ENCODE measurements at places on chromosomes 13 and 19.
A peak's percentile ranks its signal among the peaks of the same experiment; 100 is the strongest.

DNA sequence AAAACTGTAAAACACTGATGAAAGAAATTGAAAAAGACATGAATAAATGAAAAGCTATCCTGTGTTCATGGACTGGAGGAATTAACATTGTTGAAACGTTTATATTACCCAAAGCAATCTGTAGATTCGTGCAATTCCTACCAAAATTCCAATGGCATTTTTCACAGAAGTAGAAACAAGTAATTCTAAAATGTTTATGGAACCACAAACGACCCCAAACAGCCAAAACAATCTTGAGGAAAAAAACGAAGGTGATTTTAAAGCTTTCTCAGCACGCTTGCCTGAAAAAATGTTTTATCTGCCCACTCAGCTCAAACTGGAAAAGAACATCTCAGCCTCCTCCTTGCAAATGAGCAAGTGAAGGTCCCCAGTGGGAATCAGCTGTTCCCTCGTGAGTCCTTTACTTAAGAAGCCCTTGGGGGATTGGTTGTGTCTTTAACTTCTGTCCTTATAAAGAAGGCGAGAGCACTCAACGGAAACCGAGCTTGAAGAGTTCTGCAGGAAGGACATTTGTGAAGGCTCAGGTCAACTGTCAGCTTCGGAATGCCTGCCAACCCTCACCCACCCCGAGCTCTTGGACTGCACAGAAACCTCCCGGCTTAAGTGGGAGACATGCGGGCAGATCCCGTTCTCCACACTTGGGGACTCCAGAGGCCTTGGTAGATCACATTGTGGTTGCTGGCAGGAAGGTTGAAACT, 256.0 kb upstream of the IRS2 start:
- DNase-seq, result no peak

GRCh38 chr19:49224879-49225278, 67.3 kb downstream of the TRPM4 start:
- DNase-seq, result peak; percentile 19

- no peak for DNase-seq
Observed at GRCh38 chr13:101726681-101727080, 274.2 kb downstream of the ITGBL1 start.

GRCh38 chr13:20150561-20150960, 10.3 kb downstream of the GJA3 start:
- DNase-seq, result no peak

- DNase-seq, result no peak
Observed at GRCh38 chr19:57759096-57759495, 10.4 kb upstream of the ZNF586 start.

GRCh38 chr19:34075661-34076091, 96.6 kb upstream of the LSM14A start:
- DNase-seq, result no peak

DNA sequence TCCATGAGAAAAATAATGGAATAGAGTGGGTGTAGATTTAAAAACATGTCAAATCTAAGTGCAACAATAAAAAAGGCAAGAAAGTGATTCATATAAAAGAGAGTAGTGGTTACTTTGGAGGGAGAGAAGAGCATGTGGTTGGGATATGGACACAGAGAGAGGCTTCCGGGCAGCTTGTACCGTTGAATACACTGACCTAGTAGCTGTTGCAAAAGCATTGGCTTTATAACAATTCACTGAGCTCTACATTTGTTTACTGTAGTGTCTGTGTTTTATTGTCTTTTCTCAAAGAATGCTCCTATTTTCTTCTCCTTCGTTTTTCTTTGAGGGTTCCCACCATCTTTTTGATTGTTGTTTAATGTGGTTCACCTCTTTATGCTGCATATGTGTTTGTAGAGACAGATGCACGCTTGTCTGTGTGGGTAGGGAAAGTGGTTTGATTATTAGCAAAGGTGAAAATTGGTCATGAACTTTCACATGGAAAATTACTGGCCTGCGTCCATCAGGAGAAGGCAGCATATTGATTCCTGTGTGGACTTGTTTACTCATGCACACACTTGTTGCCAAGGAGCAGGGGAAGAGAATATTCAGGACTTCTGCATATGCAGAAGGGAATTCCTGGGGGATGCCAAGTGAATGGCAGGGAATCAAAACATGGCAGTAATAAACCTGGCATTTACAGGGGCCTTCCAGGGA, 29.9 kb upstream of the IRS2 start:
- no peak for DNase-seq

- no peak for DNase-seq
Observed at GRCh38 chr13:93655154-93655553, 428.5 kb downstream of the GPC6 start.

- DNase-seq, result no peak
Observed at GRCh38 chr13:94389604-94390351, 89.7 kb downstream of the DCT start.

GRCh38 chr13:95155093-95155492, 146.2 kb downstream of the ABCC4 start:
- no peak for DNase-seq

GRCh38 chr19:44726465-44726864, 22.0 kb upstream of the BCL3 start:
- DNase-seq, result no peak

GRCh38 chr13:69108486-69108885, 999.1 kb upstream of the ATXN8OS start:
- no peak for DNase-seq

DNA sequence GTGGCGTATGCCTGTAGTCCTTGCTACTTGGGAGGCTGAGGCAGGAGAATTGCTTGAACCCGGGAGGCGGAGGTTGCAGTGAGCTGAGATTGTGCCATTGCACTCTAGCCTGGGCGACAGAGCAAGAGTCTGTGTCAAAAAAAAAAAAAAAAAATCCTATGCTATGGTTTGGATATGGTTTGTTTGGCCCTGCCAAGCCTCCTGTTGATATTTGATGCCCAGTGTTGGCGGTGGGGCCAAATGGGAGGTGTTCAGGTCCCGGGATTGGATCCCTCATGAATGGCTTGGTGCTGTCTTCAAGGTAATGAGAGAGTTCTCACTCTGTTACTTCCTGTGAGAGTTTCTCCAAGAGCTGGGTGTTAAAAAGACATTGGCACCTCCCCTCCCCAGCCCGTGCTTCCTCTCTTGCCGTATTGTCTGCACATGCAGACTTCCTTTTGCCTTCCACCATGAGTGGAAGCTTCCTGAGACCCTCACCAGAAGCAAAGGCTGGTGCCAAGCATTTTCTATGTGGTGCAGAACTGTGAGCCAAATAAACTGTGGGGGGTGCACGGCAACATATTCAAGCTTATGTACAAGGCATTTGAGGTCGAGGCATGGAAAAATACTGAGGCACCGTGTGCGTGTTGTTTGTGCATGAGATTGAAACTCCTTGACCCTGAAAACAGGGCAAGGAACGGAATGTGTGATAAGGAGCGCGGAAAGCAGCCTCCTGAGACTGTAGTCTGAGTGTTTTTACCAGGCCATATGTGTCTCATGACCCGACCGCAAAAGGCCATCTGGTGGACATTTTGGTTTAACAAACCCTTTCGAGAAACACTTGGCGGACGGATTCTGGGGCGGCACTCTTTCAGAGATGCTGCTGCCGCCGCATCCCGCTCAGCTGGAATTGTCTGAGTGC, 7.3 kb downstream of the SIGLEC9 start:
- DNase-seq, result peak; percentile 55

DNA sequence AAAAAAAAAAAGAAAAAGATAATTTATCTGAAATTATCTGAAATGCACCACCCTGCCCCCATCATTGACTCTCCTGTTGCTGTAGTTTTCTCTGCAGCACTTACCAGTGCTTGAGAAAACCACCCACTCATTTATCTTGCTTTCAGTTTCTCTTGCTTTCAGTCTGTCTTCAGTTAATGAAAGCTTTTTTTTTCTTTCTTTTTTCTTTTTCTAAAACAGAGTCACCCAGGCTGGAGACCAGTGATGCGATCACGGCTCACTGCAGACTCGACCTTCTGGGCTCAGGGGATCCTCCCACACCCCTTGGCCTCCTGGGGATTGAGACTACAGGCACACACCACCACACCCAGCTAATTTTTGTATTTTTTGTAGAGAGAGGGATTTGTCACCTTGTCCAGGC, 4.3 kb upstream of the ACP5 start:
- no peak for DNase-seq

- DNase-seq, result no peak
Observed at GRCh38 chr13:33945477-33945876, 127.5 kb downstream of the RFC3 start.

DNA sequence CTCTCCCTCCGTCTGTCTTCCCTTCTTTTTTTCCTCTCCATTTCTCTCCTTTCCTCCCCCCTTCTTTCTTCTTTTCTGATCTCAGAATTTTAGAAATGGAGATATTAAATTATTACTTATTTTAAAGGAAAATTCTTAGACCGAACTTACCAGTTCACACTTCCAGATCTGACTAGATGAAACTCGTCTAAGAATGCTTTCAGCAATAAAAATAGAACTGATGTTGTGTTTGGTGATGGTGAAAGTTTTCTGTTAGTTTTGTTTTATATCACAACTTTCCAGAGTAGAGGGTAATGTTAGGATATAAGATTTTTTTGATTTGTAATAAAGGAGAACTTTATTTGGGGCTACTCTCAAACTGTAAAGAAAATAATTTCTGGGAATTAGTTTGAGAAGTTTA, 29.9 kb downstream of the UCHL3 start:
- no peak for DNase-seq

DNA sequence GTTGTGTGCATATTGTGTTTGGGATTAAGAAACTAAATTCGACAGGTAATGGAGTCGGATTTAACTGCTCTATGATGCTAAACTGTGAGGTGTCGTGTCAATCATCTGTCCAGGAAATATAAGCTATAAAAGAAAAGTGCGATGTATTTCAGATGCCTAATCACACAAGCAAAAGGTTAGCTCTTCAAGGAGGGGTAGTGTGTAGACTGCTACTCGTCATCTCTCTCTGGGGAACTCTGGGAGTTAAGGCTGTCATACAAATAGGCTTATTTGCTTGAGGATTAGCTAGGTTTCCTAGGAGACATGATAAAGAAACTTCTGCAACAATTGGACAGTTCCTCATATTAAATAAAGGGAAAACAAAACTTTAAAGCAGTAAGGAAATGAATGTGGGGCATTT, 462.1 kb downstream of the OLFM4 start:
- DNase-seq, result no peak

- DNase-seq, result no peak
Observed at GRCh38 chr13:99655351-99656091, 154.2 kb downstream of the TM9SF2 start.

DNA sequence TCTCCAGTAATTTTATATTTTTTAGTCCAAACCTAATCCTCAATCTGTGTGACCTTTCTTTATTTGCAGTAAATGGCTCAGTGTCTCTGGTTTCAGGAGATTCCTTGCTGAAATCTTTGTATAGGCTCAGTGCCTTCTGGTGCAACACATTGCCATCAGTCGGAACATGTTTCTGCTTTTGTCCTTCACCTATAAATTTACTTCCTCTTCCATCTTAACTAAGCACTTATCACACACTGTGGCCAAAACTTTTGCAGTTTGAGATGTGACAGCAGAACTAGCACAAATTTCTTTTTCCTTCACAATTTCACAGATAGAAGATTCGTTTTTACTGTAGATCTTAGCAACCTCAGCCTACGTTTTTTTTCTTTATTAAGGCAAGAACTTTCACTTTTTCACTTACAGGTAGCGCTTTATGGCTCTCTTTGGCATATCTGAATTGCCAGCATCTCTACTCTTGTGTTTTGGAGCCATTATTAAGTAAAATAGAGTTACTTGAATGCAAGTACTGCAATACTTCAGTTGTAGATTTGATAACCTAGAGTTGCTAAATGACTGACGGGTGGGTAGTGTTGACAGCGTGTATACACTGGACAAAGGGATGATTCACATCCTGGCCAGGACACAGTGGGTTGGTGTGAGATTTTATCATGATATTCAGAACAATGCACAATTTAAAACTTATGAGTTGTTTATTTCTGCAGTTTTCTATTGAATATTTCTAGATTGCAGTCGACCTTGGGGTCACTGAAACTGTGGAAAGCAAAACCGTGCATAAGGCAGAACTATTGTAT, 44.3 kb downstream of the NDFIP2 start:
- no peak for DNase-seq

GRCh38 chr19:16075430-16076153, 703 bp upstream of the TPM4 start:
- no peak for DNase-seq

All from NCI-H187 (cell line).